Neural progenitor cell (in vitro differentiated cells): ENCODE measurements at places on chromosomes 16 and 17. TPM values are rescaled to one million over a fixed set of nuclear protein-coding genes. Genes with fewer than 3 reads are reported as not detected.

GRCh38 chr17:80872001-80872500 lies 119.6 kb upstream of the CHMP6 start:
- no peaks in the 10 kb centered on the region for H3K27me3 ChIP-seq
- H3K4me1 ChIP-seq = peaks cover 22% of the 10 kb centered on the region
- DNase-seq = no peak
- no peak overlapping the region for H3K27ac ChIP-seq
- no peaks in the 10 kb centered on the region for H3K36me3 ChIP-seq

DNA sequence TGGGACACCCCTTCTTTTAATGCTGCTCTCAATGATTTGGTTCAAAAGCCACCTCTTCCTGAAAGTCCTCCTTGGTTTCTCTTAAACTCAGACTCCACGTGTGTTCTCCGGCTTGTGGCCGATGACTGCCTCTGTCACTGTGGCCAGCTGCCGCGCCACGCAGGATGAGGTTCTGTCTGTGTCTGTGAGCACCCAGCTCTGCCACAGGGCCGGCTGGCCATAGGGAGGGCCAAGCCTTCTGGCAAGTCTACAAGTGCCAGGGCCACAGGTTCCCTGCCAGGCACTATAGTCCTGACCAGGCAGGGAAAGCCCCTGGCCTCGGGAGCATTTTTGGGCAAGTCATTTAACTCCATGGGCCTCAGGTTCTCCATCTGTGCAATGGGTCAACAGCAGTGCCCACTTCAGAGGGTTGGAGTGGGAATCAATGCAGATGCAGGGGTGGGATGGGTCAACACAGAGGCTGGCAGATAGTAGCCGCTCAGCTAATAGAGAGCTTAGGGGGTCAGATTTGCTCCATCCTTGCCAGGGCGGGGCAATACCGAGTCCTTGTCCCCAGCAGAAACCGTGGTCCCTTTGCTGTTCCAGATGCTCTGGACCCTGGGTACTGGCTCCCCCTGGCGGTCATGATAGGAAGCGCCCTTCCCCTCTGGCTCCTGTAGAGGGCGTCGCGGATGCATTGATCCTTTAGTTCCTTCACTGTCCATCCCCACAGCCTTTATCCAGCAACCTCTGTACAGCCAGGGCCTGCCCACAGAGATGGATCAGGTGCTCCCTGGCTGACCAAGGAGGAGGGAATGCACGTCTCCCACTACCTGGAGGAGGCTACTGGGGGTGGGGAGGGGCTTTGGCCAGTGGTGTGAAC lies 19.3 kb upstream of the ADGRG3 start:
- no peak overlapping the region for H3K4me3 ChIP-seq
- H3K27ac ChIP-seq = no peak overlapping the region
- H3K36me3 ChIP-seq = no peaks in the 10 kb centered on the region
- peaks cover 9% of the 10 kb centered on the region for H3K4me1 ChIP-seq
- DNase-seq = peak; percentile 88
- H3K27me3 ChIP-seq = no peaks in the 10 kb centered on the region

SLFN12L gene
- total RNA-seq = not detected in 2 replicates

GRCh38 chr17:61904094-61904710 lies 23.6 kb downstream of the INTS2 start:
- DNase-seq = no peak
- no peaks in the 10 kb centered on the region for H3K4me1 ChIP-seq
- H3K27me3 ChIP-seq = no peaks in the 10 kb centered on the region
- no peak overlapping the region for H3K4me3 ChIP-seq
- no peak overlapping the region for H3K27ac ChIP-seq

TMC7 gene
- 6.0 and 8.2 TPM in 2 replicates for total RNA-seq

C17orf107 gene
- total RNA-seq = 1.1 and 2.3 TPM in 2 replicates

GRCh38 chr16:86052926-86053325 lies 154.0 kb downstream of the IRF8 start:
- no peaks in the 10 kb centered on the region for H3K27me3 ChIP-seq
- no peak overlapping the region for H3K4me3 ChIP-seq
- H3K4me1 ChIP-seq = no peaks in the 10 kb centered on the region
- no peak for DNase-seq
- no peaks in the 10 kb centered on the region for H3K36me3 ChIP-seq

GRCh38 chr17:35695613-35696012 lies 35.8 kb upstream of the RASL10B start:
- H3K4me1 ChIP-seq = peaks cover 6% of the 10 kb centered on the region
- no peak overlapping the region for H3K27ac ChIP-seq
- H3K27me3 ChIP-seq = no peaks in the 10 kb centered on the region
- H3K4me3 ChIP-seq = no peak overlapping the region

DNA sequence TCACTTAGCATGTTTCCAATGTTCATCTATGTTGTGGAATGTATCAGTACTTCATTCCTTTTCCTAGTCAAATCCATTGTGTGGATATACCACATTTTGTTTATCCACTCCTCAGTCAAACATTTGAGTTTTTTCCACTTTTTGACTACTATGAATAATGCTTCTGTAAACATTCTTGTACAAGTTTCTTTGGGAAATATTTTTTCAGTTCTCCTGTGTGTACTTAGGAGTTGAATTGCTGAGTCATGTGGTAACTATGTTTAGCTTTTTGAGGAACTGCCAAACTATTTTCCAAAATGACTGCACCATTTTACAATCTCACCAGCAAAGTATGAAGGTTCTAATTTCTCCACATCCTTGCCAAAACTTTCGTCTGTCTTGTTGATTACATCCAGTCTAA lies 223.7 kb upstream of the AXIN2 start:
- H3K4me3 ChIP-seq = no peak overlapping the region
- H3K27me3 ChIP-seq = no peaks in the 10 kb centered on the region
- H3K4me1 ChIP-seq = no peaks in the 10 kb centered on the region
- no peaks in the 10 kb centered on the region for H3K36me3 ChIP-seq
- DNase-seq = no peak
- H3K27ac ChIP-seq = no peak overlapping the region

PRSS21 gene
- total RNA-seq = not detected in 2 replicates

DNA sequence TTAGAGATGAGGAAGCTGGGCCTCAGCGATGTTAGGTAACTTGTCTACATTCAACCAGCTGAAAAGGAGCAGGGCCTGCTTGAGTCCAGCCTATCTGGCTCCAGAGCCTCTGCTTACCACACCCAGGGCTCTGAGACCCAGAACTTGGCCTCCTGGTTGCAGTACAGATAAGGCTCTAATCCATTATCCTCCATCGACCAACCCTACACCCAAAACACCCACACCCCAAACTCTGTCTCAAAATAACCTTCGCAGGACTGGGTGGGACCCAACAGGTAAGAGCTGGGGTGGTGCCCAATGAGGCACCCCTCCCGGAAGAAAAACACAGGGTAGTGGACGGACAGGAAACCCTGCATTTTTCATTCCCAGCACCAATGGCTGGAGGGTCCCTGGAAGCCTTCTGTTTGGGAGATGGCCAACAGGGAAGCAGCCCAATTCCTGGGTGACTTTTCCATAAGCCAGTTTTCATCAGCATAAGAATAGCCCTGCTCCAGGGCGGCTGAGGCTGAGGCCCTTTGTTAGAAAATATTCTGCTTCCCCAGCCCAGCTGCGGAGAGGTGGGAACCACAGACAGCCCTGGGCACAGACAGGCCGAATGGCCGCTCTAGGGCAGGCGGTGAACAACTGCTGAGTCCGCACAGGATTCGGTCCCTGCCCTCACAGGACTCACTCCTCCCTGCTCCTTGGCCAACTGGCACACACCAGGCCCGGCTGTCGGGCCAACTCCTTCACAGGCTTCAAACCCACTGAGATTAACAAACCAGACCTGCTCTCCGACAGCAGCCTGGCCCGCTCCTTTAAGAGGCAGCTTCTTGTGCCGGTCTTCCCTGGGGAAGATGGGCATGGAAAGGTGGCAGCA lies 9.8 kb downstream of the SMIM5 start:
- no peaks in the 10 kb centered on the region for H3K27me3 ChIP-seq
- H3K27ac ChIP-seq = no peak overlapping the region
- no peaks in the 10 kb centered on the region for H3K4me1 ChIP-seq

DYNLRB2 gene
- total RNA-seq = not detected in 2 replicates

DNA sequence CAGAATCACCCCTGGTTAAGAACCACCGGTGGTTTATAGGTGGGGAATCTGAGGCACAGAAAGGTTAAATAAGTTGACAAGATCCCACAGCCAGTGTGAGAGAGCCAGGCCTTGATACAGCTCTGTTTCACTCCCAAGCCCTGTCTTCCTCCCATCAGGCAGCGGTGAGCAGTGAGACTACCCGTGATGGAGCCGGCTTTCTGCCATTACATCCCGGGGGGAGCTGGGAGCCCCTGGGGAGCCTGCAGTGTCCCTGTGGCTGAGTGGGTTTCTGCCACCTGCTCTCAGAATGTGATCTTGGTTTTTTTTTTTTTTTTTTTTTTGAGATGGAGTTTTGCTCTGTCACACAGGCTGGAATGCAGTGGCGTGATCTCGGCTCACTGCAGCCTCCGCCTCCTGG lies 66.4 kb downstream of the ABCC1 start:
- H3K4me3 ChIP-seq = no peak overlapping the region
- no peaks in the 10 kb centered on the region for H3K4me1 ChIP-seq
- DNase-seq = no peak
- no peaks in the 10 kb centered on the region for H3K36me3 ChIP-seq

GRCh38 chr16:85636234-85636812 lies 23.2 kb downstream of the GSE1 start:
- peaks cover 3% of the 10 kb centered on the region for H3K4me1 ChIP-seq
- no peak overlapping the region for H3K4me3 ChIP-seq
- no peaks in the 10 kb centered on the region for H3K36me3 ChIP-seq

PDF gene
- 12.9 and 14.1 TPM in 2 replicates for total RNA-seq

TMEM92 gene
- 1.8 and 4.4 TPM in 2 replicates for total RNA-seq

GRCh38 chr17:17120701-17121100 lies 78.4 kb downstream of the MPRIP start:
- H3K4me1 ChIP-seq = peaks cover 3% of the 10 kb centered on the region
- H3K36me3 ChIP-seq = no peaks in the 10 kb centered on the region
- H3K27me3 ChIP-seq = no peaks in the 10 kb centered on the region
- H3K4me3 ChIP-seq = no peak overlapping the region

DNA sequence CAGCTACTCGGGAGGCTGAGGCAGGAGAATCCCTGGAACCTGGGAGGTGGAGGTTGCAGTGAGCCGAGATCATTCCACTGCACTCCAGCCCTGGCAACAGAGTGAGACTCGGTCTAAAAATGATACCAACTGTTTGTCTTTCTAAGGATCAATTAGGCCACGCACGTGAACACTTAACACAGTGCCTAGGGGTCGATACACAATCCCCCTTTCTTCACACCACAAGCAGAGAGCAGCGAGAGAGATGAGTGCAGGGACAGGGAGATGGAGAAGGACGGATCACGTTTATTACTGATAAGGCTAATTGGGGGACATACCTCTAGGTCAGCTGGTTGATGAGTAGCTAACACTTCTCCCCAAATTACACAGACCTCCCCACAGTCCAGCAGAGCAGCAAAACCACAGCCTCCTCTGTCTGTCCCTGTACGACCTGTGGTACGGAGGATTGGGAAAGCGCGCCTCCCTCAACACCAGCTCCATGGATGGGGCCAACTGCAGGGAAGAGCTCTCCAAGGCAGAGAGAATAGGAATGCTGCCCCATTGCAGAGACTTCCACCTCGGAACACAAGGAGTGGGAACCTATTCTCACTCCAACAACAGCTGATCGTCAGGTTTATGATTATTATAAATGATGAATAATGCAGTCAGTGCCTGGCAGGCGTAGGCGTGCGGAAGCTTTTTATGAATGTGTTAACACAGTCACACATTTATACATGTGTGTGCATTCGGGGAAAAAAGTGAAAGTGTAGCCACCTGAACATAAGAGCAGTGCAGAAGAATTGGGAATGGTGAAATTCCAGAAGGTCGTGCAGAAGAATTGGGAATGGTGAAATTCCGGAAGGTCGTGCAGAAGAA lies 155.1 kb downstream of the C16orf95 start:
- no peaks in the 10 kb centered on the region for H3K36me3 ChIP-seq
- DNase-seq = no peak
- no peak overlapping the region for H3K27ac ChIP-seq
- no peak overlapping the region for H3K4me3 ChIP-seq

NLGN2 gene
- 13.9 and 36.5 TPM in 2 replicates for total RNA-seq

ADAM11 gene
- 1.4 and 6.9 TPM in 2 replicates for total RNA-seq

HES7 gene
- total RNA-seq = 2.0 TPM in 1 of 2 replicates, not detected in the other

GRCh38 chr16:65323655-65324237 lies 201.9 kb upstream of the CDH11 start:
- DNase-seq = no peak
- peaks cover 14% of the 10 kb centered on the region for H3K4me1 ChIP-seq
- no peak overlapping the region for H3K4me3 ChIP-seq
- no peaks in the 10 kb centered on the region for H3K27me3 ChIP-seq
- no peaks in the 10 kb centered on the region for H3K36me3 ChIP-seq

CRYBA1 gene
- total RNA-seq = 0.84 and 1.0 TPM in 2 replicates

DNA sequence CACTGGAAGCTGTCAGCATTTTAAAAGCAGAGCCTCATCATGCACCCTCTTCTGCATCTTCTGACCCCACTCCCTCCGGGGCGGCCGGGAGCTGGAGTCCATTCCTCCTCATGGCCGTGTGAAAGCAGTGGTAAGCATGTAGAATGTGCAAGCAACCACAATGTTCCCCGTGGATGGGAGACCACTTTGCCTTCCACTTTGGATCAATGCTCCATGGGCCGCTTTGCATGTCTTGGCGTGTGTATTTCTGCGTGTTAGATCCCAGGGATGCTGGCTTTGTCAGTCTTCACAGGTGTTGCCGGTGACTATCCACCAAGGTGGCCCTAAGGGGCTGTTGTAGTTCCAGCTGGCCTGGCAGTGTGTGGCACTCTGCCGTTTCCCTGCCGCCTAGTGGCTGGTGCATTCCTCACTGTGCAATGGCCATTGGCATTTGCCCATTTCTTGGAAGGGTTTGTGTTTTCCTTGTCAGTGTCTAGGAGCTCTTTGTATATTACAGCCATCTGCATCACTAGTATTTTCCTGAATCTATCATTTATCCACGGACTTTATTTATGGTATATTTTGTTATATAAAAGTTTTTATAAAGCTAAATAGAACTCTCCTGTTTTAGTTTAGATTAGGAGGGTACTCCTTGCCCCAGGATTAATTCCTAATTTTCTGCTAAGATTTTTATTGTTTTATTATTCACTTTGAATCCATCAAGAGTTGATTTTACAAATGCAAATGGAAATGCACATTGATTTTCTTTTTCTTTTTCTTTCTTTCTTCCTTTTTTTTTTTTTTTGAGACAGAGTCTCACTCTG lies 5.8 kb upstream of the ALDH3A1 start:
- H3K4me3 ChIP-seq = no peak overlapping the region
- no peaks in the 10 kb centered on the region for H3K36me3 ChIP-seq

KRT9 gene
- total RNA-seq = not detected in 2 replicates

TMEM114 gene
- 1.3 TPM in 1 of 2 replicates, not detected in the other for total RNA-seq

DNA sequence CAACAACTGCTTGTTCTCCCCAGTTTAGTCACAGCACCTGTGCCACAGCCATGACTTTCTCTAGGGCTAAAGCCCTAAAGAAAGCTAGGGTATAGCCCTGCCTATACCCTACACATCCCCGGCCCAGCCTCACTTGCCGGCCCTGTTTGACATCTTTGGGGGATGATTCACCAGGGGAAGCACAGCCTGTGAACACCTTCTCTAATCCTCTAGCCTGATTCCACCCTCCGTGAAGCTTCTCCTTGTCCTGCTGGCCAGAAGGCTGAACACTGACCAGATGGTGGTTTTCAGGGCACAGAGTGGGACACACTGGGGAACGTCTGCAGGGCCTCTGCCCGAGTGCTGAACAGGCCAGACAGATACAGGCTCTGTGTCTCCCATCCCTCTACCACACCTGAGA lies 6.0 kb downstream of the CLEC16A start:
- H3K27me3 ChIP-seq = no peaks in the 10 kb centered on the region
- no peak for DNase-seq
- H3K4me3 ChIP-seq = no peak overlapping the region
- no peak overlapping the region for H3K27ac ChIP-seq
- no peaks in the 10 kb centered on the region for H3K36me3 ChIP-seq

- peaks cover 4% of the 10 kb centered on the region for H3K27me3 ChIP-seq
- no peaks in the 10 kb centered on the region for H3K36me3 ChIP-seq
- no peak overlapping the region for H3K27ac ChIP-seq
Observed at GRCh38 chr17:45139533-45139920, 4.0 kb downstream of the ACBD4 start.
